NCI-H446 treated with DMSO at 0.1 percent for 48 hours (cell line): ENCODE measurements at places on chromosomes 7 and 10.

DNA sequence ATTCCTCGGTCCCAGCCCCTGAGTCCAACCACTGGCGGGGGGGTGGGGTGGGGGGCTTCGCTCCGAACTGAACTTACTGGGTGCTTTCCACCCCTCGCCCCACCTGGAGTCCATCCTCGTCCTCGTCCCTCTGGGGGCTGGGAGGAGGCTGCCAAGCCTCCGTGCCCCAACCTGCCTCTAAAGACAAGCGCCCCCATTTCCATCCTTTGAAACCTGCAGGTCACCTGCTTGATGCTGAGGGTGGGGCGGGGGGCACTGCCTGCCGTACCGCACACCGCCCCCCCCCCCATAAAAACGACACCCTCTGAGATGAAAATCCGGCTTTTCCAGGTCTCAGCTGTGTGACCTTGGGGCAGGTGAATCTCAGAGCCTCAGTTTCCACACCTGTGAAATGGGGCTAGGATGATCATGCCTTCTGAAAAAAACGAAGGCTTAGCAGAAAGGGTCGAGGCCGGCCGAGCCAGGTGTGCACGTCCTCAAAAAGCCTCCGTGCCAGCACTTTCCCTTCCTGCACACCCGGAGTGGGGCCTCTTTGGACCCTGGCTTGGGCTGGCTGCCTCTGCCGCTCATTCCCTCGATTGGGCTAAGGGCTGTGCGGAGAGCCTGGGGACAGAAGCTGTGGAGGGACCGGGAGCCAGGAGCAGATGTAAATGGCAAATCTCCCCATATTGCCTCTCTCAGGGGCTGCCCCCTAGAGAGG lies 967 bp downstream of the ELFN1 start:
- DNase-seq: no peak

DNA sequence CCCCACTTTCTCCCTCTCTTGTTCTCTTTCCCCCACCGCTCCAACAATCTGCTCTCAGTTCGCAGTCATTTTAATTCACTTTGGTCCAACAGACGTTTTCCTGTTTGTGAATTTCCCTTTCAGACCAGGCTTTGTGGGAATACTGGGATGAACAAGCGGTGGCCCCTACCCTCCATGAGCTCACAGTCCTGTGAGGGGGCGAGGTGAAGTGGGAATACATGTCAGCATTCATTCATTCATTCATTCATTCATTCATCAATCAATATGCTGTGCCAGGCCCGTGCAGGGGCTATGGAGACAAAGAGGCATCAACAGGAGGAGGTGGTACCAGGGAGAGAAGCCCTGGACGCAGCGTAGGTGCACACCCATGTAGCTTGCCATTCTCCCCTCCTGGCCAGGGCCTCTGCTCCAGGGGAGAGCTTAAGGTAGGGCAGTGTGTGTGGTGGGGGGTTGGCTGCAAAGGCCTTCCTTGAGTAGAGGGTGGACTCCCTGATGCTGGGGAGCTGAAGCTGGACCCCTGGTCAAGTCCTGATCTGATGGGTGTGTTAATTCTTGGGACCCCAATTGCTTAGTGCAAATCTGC lies 16.1 kb downstream of the PRF1 start:
- no peak for DNase-seq

DNA sequence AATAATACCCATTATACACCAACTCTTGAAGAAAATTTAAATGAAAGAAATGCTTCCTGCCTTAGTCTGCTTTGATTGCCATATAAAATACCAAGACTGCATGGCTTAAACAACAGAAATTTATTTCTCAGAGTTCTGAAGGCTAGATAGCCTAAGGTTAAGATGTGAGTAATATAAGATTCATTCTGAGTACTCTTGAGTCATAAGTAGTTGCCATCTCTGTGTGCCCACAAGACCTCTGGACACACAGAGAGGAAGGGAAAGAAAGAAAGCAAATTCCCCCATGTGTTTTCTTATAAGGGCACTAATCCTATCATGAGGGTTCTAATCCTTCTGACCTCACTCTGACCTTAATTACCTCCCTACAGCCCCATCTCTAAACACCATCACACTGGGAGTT lies 201.2 kb downstream of the PTN start:
- no peak for DNase-seq

GRCh38 chr7:95470452-95470851 lies 15.3 kb upstream of the ASB4 start:
- DNase-seq: no peak

GRCh38 chr10:46287846-46288477 lies 1.2 kb downstream of the ANTXRL start:
- no peak for DNase-seq

- no peak for DNase-seq
Measured at GRCh38 chr7:154690411-154690810, 312.5 kb downstream of the PAXIP1 start.

GRCh38 chr10:125984346-125984745 lies 88.0 kb downstream of the FANK1 start:
- DNase-seq: no peak

DNA sequence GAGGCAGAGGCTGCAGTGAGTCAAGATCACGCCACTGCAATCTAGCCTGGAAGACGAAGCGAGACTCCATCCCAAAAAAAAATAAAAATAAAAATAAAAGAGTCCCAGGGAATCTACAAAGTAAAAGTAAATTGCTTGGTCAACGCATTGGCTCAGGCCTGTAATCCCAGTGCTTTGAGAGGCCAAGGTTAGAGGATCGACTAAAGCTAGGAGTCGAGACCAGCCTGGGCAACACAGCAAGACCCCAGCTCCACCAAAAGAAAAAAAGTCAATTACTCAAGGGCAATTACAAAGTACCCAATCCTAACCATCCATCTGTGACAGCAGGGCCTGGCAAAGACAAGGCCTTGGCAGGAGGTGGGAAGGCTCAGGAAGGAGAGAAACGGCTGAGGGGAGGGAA lies 127.6 kb upstream of the CALN1 start:
- no peak for DNase-seq

- DNase-seq: no peak
Measured at GRCh38 chr10:58467931-58468635, 44.6 kb upstream of the BICC1 start.

- DNase-seq: no peak
Measured at GRCh38 chr7:4167385-4167910, 514.6 kb upstream of the FOXK1 start.

DNA sequence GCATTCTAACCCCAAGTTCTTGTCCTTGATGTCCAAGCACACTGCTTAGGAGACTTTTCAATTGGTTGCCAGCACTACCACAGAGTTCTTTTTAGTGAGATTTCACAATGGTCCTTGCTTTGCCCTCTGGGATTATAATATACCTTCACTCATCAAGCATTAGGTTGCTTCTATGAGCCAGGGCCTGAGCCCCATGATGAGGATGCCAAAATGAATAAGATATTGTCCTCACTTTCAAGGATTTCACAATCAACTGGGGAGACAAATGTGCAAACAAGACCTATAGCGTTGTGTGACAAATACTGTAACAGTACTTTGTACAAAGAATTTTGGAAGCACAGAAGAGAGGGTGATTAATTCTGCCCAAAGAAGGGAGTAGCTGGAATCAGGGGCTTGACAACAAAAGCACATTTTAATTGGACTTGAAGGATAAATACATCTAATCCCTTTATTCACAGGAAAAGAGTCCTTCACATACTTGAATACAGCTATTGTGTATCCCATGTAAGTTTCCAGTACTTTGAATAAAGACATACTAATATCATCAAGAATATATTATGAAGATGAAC lies 263.6 kb upstream of the LRRN3 start:
- DNase-seq: no peak

DNA sequence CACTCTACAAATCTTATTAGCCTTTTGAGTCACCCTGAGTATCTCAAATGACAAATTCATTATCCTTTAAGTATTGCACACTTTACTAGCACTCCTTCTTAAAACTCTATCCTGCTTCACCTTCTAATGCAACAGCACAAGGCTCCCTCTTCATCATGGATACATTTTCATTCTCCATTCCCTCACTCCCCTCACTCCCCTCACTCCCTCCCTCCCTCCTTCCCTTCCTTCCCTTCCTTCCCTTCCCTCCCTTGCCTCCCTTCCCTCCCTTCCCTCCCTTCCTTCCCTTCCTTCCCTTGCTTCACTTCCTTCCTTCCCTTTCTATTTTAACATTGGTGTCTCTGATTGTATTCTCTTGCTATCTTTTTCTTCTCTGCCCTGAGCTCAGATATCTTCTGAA lies 130.5 kb downstream of the PCLO start:
- no peak for DNase-seq

DNA sequence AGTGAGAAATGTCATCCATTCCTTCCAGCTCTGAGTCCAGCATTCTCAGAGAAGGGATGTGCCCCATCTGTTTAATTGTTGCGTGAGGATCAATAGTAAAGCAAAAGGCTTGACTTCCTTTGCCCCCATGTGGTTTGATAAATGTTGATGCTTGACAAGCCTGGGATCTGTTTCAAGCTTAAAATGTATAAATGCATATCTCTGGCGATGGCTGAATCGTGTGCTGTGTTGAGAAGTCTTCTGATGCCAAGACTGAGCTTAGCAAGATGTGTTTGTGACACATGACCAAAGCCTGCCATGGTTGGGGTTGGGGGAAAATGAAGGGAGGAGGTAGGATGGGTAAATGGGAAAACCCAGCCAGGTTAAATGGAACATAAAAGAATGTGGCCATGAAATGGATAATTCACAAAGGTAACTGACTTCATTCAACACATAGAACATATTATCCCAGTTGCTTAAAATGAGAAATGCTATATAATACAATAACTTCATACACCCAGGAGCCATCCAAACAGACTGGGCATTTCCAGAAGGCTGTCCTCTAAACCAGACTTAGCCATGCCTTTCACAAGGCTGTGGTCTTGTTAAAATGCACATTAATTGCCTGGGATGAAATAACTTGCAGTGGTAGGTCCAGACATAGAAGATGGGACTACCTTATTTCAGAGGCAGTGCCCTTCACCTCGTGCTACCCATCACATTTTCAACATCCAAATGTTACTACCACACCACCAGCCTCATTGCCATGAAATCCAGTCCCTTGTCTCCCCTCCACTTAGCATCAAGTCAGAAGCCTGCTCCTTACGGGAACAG lies 147.3 kb upstream of the PDE1C start:
- DNase-seq: peak; percentile 88

DNA sequence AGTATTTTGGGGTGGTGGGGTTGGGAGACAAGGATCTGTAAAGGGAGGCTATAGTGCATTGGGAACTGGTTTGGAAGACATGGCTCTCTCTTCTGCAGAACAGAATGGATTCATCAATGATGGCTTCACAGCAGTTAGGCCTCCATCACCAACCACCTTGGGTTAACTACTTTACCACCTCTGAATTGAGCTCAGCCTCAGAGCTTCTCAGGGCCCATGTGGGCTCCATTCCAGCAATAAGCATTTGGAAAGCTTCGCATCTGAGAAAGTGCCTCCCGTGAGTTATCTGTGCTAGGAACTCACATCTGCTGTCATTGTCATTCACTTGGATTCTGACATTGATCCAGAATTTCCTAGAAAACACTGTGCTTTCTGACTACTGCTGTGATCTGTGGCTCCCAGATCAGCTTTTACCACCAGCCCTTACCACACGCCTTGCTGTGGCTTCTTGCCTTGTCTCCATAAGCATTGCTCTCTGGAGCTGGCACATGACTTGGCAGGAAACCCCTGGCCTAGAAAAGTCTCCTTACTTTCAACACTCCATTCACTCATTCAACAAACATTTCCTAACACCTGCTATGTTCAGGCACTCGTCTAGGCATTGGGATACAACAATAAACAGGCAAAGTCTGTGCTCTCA lies 70.7 kb upstream of the ADO start:
- DNase-seq: no peak

DNA sequence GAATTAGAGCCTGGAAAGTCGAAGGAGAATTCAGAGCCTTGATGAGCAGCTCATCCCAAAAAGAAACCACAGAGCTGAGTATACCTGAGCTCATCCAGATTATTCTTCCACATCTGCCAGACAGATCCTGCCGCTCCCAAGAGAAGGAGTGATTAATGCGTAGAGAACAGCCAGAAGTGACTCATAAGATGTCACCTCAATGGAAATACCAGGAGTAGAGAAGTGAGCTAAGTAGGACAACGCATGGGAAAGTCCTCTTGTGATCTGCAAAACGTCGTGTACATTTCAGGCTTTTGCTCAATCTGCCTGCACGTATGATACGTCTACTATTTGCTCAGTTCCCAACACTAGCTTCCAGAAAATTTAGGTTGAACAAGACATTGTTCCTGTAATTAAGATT lies 230.5 kb upstream of the AUTS2 start:
- no peak for DNase-seq

DNA sequence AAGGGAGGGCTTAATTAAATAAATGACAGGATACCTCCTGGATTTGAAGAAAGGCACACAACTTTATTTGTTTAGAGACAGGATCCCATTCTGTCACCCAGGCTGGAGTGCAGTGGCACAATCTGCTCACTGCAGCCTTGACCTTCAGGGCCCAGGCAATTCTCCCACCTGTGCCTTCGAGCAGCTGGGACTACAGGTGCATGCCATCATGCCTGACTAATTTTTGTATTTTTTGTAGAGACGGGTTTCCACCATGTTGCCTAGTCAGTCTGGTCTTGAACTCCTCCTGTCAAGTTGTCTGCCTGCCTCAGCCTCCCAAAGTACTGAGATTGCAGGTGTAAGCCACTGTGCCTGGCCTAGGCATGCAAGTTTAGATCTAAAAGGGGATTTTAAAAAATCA lies 272.7 kb upstream of the MBL2 start:
- DNase-seq: no peak

DNA sequence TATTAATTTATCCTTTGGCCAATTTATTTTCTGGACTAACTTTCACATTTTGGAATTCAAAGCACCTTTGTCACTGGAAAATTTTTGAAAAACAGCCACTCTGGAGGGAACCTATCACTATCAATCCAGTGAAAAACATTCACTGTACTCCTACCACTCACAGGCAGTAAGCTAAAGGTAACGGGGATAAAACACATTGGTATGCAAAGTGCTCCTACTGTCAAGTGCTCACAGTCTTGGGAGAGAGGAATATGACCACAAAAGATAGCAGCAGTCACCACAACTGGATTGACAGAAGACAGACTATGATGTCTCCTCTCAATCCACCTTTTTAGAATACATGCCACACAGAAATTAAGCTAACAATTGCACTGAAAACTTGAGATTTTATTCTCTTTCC lies 13.3 kb downstream of the GSAP start:
- no peak for DNase-seq

- DNase-seq: no peak
Measured at GRCh38 chr10:60140651-60141632, 234.6 kb upstream of the CCDC6 start.

- DNase-seq: peak; percentile 6
Measured at GRCh38 chr7:95725205-95725604, 47.1 kb upstream of the DYNC1I1 start.

DNA sequence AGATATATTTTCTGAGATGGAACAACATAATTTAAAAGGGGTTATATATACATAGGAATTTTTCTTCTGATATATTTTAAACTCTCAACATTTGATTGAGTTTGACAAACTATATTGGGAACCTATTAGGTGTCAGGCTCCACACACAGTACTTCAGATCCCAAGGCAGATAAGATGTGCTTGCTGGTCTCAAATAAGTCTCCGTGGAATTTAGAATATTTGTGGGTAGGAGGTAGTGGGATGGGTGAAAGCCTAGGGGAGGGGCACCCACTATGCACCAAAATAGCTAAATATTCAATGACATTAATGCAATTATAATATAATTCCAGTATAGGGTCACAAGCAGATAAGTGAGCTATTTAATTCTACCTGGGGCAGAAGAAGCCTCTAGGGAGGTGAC lies 81.5 kb downstream of the ARL4A start:
- DNase-seq: no peak
